MCF 10A (cell line): ENCODE measurements at places on chromosomes 11 and 22. TPM values are rescaled to one million over a fixed set of nuclear protein-coding genes. Genes with fewer than 3 reads are reported as not detected.
A peak's percentile ranks its signal among the peaks of the same experiment; 100 is the strongest.

- no peaks in the 10 kb centered on the region for H3K27me3 ChIP-seq
- no peaks in the 10 kb centered on the region for H3K36me3 ChIP-seq
- H3K4me3 ChIP-seq, result no peak overlapping the region
- no peak overlapping the region for H3K27ac ChIP-seq
- no peaks in the 10 kb centered on the region for H3K4me1 ChIP-seq
These were observed 1088.9 kb upstream of the TENM4 start for GRCh38 chr11:80529726-80530125.

DNA sequence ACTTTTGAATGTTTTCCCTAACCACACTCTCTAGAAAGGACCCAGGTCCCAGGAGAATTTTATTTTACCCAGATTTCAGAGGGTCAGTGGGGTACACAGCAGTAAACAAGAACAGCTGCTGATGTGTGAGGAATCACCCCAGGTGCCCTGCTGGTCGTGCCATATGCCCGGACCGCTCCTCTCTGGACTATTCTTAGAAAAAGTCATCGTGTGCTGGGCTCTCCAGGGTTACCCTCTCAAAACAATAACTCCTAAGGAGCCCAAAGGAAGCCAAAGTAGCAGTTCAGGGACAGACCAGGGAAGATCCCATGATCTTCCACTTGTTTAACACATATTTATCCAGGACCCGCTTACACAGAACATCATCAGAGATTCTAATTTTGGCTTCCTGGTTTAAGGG, 29.7 kb downstream of the LRP4 start:
- H3K4me1 ChIP-seq, result no peaks in the 10 kb centered on the region
- H3K27me3 ChIP-seq, result no peaks in the 10 kb centered on the region
- no peak for DNase-seq
- H3K36me3 ChIP-seq, result peaks cover 4% of the 10 kb centered on the region
- no peak overlapping the region for H3K4me3 ChIP-seq
- H3K27ac ChIP-seq, result no peak overlapping the region

GRCh38 chr11:7422544-7423331, 62.6 kb upstream of the OLFML1 start:
- H3K27me3 ChIP-seq, result peaks cover 17% of the 10 kb centered on the region
- no peaks in the 10 kb centered on the region for H3K36me3 ChIP-seq
- no peak overlapping the region for H3K4me3 ChIP-seq
- H3K27ac ChIP-seq, result no peak overlapping the region

DNA sequence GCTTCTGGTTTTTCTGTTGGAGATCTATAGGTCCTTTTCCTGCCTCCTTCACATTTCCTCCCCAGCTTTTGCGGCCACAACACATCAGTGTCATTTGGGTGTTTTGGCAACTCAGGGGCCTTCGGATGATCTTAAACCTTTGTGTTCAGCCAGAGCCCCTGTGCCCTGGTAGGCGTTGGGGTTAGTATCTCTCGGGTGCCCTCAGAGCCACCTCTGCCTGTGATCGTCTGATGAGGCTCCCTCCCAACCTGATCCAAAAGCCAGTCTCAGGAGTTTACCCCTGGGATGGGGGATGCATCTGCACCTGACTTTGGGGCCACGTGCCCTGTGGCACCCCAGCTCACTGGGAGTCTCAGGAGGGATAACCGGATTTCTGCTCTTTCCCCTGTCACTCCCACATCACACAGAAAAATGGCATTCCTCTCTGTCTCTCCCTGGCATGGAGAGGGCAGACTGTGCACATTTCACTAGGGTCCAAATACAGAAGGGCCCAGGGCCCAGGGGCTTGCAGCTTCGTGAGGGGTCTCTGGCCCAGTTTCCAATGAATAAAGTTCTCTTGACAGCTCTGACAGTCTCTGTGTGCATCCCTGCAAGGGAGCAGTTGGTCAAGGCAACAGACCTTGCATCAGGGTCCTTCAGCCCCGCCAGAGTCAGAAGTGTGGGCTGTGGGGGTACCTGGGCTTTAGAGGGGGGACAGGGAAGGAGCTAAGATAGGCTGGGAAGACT, 2.6 kb downstream of the RNF26 start:
- peaks cover 31% of the 10 kb centered on the region for H3K4me1 ChIP-seq
- H3K36me3 ChIP-seq, result peaks cover 8% of the 10 kb centered on the region
- DNase-seq, result no peak

GRCh38 chr11:15199693-15200092, 85.0 kb downstream of the INSC start:
- H3K27me3 ChIP-seq, result no peaks in the 10 kb centered on the region
- H3K4me1 ChIP-seq, result peaks cover 17% of the 10 kb centered on the region
- H3K27ac ChIP-seq, result no peak overlapping the region
- H3K36me3 ChIP-seq, result peaks cover 6% of the 10 kb centered on the region

- H3K4me3 ChIP-seq, result no peak overlapping the region
- H3K36me3 ChIP-seq, result peaks cover 27% of the 10 kb centered on the region
- no peaks in the 10 kb centered on the region for H3K27me3 ChIP-seq
- no peak overlapping the region for H3K27ac ChIP-seq
- DNase-seq, result no peak
These were observed 17.9 kb upstream of the YPEL1 start for GRCh38 chr22:21753374-21754111.

DNA sequence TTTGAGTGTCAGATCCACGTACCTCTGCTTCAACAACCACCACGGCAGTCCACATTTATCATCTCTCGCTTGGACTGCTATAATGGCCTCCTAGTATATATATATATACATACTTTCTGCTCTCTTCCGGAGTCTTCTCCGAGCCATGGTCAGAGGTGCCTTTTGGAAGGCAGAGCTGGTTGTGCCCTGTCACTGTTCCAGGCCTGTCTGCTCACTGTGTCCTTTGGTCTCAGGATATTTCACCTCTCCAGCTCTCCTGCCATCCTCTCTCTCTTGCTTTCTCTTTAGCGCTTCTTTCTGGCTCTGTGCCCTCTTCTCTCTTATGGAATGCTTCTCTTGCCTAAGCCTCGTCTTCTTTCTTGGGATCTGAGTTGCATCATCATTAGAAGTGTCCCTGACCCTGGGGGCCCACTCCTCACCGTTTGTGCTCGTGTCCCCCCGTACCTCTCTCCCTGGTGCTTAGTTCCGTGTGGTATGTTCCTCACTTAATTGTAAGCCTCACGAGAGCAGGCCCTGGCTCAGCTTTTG, 86.1 kb upstream of the RASSF10 start:
- H3K27ac ChIP-seq, result no peak overlapping the region
- H3K4me3 ChIP-seq, result no peak overlapping the region
- peaks cover 6% of the 10 kb centered on the region for H3K4me1 ChIP-seq
- no peaks in the 10 kb centered on the region for H3K27me3 ChIP-seq
- DNase-seq, result peak; percentile 25
- peaks cover 38% of the 10 kb centered on the region for H3K36me3 ChIP-seq

DNA sequence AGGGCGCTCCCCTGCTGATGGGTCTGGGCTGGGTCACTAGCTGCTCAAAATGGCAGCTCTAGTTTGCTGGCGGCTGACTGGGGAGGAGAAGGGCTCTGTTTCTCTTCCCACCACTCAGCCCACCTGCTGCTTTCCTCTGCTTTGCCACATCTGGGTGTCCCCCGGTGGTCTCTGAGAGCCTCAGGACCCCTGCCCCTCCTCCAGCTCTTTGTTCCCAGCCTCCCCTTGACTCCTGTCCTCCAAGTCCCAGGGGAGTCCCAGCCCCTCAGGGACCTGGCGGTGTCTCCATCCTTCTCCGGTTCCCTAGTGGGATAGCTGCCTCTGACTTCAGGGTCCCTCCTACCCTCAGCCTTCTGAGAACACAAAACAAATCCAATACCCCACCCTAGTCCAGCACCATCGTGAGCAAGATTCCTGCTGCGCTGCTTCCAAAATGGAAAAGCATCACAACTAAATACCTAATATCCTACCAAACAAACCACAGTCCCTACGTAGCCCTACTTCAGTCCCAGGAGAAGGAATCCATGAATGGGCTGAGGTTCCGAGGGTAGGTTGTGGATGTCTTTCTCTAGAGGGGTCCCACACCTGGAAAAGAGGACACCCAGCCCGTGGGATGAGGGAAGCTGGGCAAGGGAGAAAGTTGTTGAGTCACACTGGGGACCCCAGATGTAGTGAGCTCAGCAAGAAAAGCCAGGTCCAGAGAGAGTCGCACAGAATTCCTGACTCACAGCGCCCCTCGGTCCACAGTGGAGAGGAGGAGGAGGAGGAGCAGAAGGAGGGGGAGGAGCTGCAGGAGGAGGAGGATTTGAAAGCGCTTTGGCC, 45.0 kb upstream of the NNMT start:
- peak overlapping the region; percentile 54 for H3K27ac ChIP-seq
- no peaks in the 10 kb centered on the region for H3K27me3 ChIP-seq
- no peak for DNase-seq

GRCh38 chr11:111697933-111698371, 68.2 kb downstream of the PPP2R1B start:
- DNase-seq, result no peak
- no peak overlapping the region for H3K27ac ChIP-seq
- H3K36me3 ChIP-seq, result peaks cover 18% of the 10 kb centered on the region
- no peak overlapping the region for H3K4me3 ChIP-seq

GRCh38 chr11:105862736-105863367, 159.2 kb downstream of the MSANTD4 start:
- H3K4me3 ChIP-seq, result no peak overlapping the region
- H3K4me1 ChIP-seq, result peaks cover 6% of the 10 kb centered on the region
- peak; percentile 69 for DNase-seq
- no peaks in the 10 kb centered on the region for H3K27me3 ChIP-seq
- no peaks in the 10 kb centered on the region for H3K36me3 ChIP-seq

DNA sequence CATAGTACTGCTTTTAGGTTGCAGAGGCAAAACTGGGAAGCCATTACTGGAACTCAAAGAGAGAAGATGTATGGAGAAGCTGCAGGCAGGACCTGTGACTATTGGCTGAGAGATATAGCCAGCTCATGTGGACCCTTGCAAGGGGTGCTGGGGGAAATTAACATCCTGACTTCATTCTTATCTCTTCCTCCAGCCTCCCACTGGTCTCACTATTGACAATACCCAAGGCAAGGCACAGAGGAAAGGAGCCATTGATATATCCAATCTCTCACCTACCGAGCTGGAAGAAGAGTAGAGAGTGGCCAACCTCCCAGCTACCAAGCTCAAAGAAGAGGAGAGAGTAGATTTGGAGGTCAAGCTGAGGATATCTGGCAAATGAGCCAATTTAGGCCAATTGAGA, 36.8 kb upstream of the ZBED5 start:
- no peak overlapping the region for H3K4me3 ChIP-seq
- H3K36me3 ChIP-seq, result peaks cover 7% of the 10 kb centered on the region
- H3K4me1 ChIP-seq, result peaks cover 40% of the 10 kb centered on the region
- DNase-seq, result no peak
- H3K27me3 ChIP-seq, result no peaks in the 10 kb centered on the region
- H3K27ac ChIP-seq, result no peak overlapping the region

DNA sequence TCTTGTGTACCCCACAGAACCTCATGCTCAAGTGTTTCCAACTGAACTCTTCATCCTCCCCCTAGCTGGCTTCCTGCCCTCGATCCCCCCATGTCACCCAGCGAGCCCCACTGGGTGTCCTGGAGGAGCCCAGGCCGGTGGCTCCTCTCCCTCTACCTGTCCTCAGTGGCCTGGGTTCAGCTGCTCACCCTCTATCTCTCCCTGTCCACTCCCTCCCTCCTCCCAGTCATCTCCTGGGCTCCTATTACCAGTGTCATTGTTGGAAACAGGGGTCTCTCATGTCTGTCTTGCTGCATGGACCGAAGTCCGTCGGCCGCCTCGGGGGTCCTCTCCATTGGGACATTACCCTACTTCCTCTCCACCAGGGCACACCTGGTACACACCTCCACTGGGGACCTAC, 12.9 kb upstream of the MPPED1 start:
- H3K36me3 ChIP-seq, result no peaks in the 10 kb centered on the region
- H3K4me3 ChIP-seq, result no peak overlapping the region
- peaks cover 84% of the 10 kb centered on the region for H3K27me3 ChIP-seq
- no peak overlapping the region for H3K27ac ChIP-seq
- H3K4me1 ChIP-seq, result no peaks in the 10 kb centered on the region
- DNase-seq, result no peak

DNA sequence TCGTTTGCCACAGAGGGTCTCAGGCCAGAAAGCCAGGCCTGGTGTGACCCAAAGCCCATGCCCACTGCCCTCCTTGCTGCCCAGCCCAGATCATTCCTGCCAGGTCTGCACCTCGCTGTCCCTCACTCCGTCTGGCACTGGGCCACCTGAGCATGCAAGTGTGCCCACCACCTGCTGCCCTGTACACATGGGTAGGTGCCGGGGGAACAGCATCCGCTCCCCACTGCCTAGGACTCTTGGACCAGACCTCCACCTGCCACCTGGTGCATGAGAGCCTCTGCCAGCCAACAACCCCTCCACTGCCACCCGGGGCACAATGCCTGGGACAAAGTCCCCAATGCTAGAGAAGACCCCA, 12.5 kb downstream of the MGAT3 start:
- no peak overlapping the region for H3K27ac ChIP-seq
- DNase-seq, result no peak
- no peaks in the 10 kb centered on the region for H3K27me3 ChIP-seq
- no peak overlapping the region for H3K4me3 ChIP-seq
- H3K36me3 ChIP-seq, result no peaks in the 10 kb centered on the region
- peaks cover 5% of the 10 kb centered on the region for H3K4me1 ChIP-seq

DNA sequence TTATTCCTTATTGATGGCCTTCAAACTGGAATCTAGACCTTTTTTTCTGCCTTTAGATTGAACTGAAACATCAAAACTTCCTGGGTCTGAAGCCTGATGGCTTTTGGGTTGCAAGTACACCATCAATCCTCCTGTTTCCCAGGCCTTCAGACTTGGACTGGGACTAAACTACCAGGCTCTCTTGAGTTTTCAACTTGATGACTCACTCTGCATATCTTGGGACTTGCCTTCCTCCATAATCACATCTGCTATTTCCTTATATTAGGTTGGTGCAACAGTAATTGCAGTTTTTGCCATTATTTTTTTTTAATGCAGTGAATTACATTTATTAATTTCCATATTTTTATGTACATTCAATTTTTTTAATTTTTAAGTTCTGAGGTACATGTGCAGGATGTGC, 7.0 kb downstream of the OR51B5 start:
- H3K4me3 ChIP-seq, result no peak overlapping the region
- H3K27ac ChIP-seq, result no peak overlapping the region
- peaks cover 25% of the 10 kb centered on the region for H3K27me3 ChIP-seq
- no peaks in the 10 kb centered on the region for H3K4me1 ChIP-seq
- no peak for DNase-seq
- H3K36me3 ChIP-seq, result no peaks in the 10 kb centered on the region

RAPSN gene
- 0.51 and 0.64 TPM in 2 replicates for total RNA-seq

TTC36 gene
- 0.52 and 0.63 TPM in 2 replicates for total RNA-seq

KCNQ1OT1 gene
- total RNA-seq, result 1.3 and 1.7 TPM in 2 replicates

E2F8 gene
- total RNA-seq, result 0.88 and 1.2 TPM in 2 replicates

MED19 gene
- 32.3 and 36.2 TPM in 2 replicates for total RNA-seq

BTBD10 gene
- 38.3 and 42.2 TPM in 2 replicates for total RNA-seq

CAPRIN1 gene
- 190 and 219 TPM in 2 replicates for total RNA-seq

MEI1 gene
- total RNA-seq, result not detected in 2 replicates

INPP5J gene
- total RNA-seq, result 0.61 and 0.66 TPM in 2 replicates

DRAP1 gene
- 162 and 167 TPM in 2 replicates for total RNA-seq

OR10D3 gene
- not detected in 2 replicates for total RNA-seq

APOA5 gene
- total RNA-seq, result not detected in 2 replicates

C11orf97 gene
- total RNA-seq, result not detected in 2 replicates

CDC45 gene
- 7.5 and 18.6 TPM in 2 replicates for total RNA-seq

MRPL17 gene
- 78.0 and 88.4 TPM in 2 replicates for total RNA-seq

OR4A16 gene
- not detected in 2 replicates for total RNA-seq

RCE1 gene
- 23.3 and 27.7 TPM in 2 replicates for total RNA-seq
